ENCODE measurements at places on chromosomes 7 and 10. TPM values are rescaled to one million over a fixed set of nuclear protein-coding genes. Genes with fewer than 3 reads are reported as not detected.

DNA sequence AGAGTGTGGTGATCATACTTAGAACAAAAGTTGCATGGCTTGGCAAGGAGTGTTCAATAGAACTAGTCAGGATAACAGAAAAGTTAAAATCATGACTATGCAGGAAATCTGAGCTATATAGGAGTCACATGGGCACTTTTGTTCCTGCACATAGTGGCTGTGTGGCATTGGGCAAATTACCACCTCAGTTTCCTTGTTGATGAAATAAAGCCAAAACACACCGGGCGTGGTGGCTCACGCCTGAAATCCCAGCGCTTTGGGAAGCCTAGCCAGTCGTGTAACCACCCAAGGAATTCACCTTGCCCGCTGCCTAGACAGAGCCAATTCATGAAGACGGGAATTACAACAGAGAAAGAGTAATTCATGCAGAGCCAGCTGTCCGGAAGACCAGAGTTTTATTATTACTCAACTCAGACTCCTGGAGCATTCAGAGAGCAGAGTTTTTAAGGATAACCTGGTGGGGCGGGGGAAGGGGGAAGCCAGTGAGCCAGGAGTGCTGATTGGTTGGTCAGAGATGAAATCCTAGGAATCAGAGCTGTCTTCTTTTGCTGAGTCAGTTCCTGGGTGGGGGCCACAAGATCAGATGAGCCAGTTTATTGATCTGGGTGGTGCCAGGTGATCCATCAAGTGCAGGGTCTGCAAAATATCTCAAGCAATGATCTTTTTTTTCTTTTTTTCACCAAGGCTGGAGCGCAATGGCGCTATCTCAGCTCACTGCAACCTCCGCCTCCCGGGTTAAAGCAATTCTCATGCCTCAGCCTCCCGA, 6.4 kb upstream of the MKRN1 start:
- no peaks in the 10 kb centered on the region for H3K4me1 ChIP-seq
- H3K4me3 ChIP-seq = no peak overlapping the region
- H3K27me3 ChIP-seq = no peaks in the 10 kb centered on the region
- no peak overlapping the region for H3K27ac ChIP-seq
- no peak for DNase-seq

- no peaks in the 10 kb centered on the region for H3K36me3 ChIP-seq
- no peak overlapping the region for H3K27ac ChIP-seq
- no peak for DNase-seq
- H3K4me1 ChIP-seq = no peaks in the 10 kb centered on the region
- H3K27me3 ChIP-seq = no peaks in the 10 kb centered on the region
These were observed 30.8 kb upstream of the PSAP start for GRCh38 chr10:71881647-71882355.

GRCh38 chr7:20787660-20788419, 1.2 kb upstream of the SP8 start:
- H3K27ac ChIP-seq = no peak overlapping the region
- no peak overlapping the region for H3K4me3 ChIP-seq
- DNase-seq = no peak
- H3K36me3 ChIP-seq = no peaks in the 10 kb centered on the region
- no peaks in the 10 kb centered on the region for H3K27me3 ChIP-seq
- H3K4me1 ChIP-seq = peaks cover 14% of the 10 kb centered on the region

AEBP1 gene
- 327 TPM for total RNA-seq

- H3K27me3 ChIP-seq = no peaks in the 10 kb centered on the region
- no peaks in the 10 kb centered on the region for H3K4me1 ChIP-seq
- no peak for DNase-seq
These were observed 263.6 kb upstream of the AUTS2 start for GRCh38 chr7:69334701-69335100.

GRCh38 chr10:76034353-76035205, 603.2 kb downstream of the LRMDA start:
- H3K27me3 ChIP-seq = no peaks in the 10 kb centered on the region
- peaks cover 6% of the 10 kb centered on the region for H3K4me1 ChIP-seq
- H3K27ac ChIP-seq = no peak overlapping the region
- no peaks in the 10 kb centered on the region for H3K36me3 ChIP-seq
- DNase-seq = no peak

ZNF212 gene
- 11.3 TPM for total RNA-seq

DNA sequence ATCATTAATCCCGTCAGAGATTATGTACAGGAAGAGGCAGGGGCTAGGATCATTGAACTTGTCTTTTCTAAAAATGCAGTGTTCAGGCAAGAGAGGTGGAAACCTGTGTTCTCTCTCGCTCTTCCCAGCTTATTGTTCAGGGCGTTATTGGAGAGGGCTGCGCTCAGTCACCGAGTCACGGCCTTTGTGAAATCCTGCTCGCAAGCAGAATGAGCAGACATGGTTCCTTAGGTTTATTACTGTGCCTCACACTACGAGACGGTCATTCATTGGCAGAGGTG, 631 bp upstream of the PRKRIP1 start:
- no peaks in the 10 kb centered on the region for H3K27me3 ChIP-seq
- H3K27ac ChIP-seq = peak overlapping the region; percentile 76

DNA sequence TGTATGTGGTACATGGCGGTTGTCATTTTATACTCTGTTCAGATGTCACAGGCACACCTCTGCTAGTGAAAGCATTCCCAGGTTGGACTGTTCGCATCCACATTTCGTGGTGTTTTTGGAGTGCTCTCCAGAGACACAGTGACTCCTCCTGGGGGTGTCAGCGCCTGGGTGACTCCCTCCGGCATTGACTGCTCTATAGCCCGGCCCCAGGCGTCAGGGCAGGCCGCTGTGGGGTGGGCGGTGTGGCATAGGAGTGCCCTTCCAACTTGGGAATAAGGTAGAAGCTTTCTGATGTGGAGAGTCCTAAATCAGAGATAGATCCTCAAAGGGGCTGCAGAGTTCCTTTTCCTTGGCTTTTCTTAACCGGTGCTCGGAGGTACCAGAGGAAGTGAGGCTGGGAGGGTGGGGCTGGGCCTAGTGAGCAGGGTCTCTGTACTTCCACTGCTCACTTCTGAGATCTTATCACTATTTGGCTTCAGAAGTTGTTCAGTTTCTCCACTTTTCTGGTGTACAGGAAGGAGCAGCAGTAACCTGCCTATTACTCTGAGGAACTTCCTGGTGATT, 32.3 kb downstream of the CCNY start:
- H3K27ac ChIP-seq = no peak overlapping the region
- peaks cover 21% of the 10 kb centered on the region for H3K4me1 ChIP-seq
- no peak overlapping the region for H3K4me3 ChIP-seq
- DNase-seq = no peak
- H3K27me3 ChIP-seq = no peaks in the 10 kb centered on the region

- peak overlapping the region; percentile 88 for H3K27ac ChIP-seq
- H3K4me1 ChIP-seq = peaks cover 11% of the 10 kb centered on the region
- DNase-seq = no peak
- no peak overlapping the region for H3K4me3 ChIP-seq
These were observed 1.3 kb downstream of the IFIT2 start for GRCh38 chr10:89303161-89303560.

- no peaks in the 10 kb centered on the region for H3K4me1 ChIP-seq
- no peak overlapping the region for H3K27ac ChIP-seq
- no peak overlapping the region for H3K4me3 ChIP-seq
- H3K36me3 ChIP-seq = no peaks in the 10 kb centered on the region
These were observed 4.9 kb downstream of the MAT1A start for GRCh38 chr10:80284522-80284921.

GRCh38 chr7:87878208-87878735, 2.0 kb downstream of the DBF4 start:
- no peak overlapping the region for H3K27ac ChIP-seq
- no peak for DNase-seq
- H3K36me3 ChIP-seq = no peaks in the 10 kb centered on the region
- H3K27me3 ChIP-seq = no peaks in the 10 kb centered on the region
- no peak overlapping the region for H3K4me3 ChIP-seq
- H3K4me1 ChIP-seq = peaks cover 3% of the 10 kb centered on the region

DNA sequence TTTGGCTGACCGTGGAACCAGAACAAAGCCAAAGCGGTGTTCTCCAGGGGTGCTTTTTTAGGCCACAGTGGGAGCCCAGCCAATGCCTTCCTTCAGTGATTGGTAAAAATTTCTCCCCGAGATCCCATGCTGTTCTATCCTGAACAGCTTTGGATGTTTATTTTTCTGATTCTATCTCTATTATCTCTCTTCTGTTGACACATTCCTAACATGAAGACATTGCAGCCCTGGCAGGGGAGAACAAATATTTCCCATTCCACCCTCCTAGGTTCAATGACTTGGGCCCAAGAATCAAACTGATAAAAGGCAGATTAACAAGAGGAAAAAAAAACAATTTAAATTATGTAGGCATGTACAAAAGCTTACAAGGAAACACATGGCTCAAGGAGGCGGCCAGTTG, 162.7 kb downstream of the PFKFB3 start:
- H3K27ac ChIP-seq = no peak overlapping the region
- H3K4me1 ChIP-seq = no peaks in the 10 kb centered on the region
- no peak overlapping the region for H3K4me3 ChIP-seq
- H3K36me3 ChIP-seq = no peaks in the 10 kb centered on the region

- peaks cover 1% of the 10 kb centered on the region for H3K4me1 ChIP-seq
- H3K27ac ChIP-seq = no peak overlapping the region
- no peaks in the 10 kb centered on the region for H3K36me3 ChIP-seq
- H3K4me3 ChIP-seq = no peak overlapping the region
These were observed 180.5 kb downstream of the MAGI2 start for GRCh38 chr7:79272938-79273337.

DNA sequence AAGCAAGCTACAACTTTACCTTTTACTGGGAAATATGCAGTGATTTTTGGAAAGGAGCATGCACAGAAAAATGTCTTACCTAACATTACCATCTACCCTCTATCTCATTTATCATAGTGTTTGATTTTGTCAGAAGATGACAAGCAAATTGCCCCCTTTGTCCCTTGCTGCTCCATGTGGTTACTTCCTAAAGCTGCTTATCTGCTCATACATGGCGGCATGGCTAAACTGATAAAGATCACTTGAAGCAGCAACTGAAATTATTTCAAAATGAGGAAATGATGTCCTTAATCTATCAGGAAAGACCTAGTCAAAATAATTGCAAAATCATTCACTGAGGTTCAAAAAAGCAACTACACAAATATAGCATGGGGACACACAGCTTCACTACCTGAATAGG, 1198.5 kb upstream of the SORCS1 start:
- H3K27ac ChIP-seq = no peak overlapping the region
- no peaks in the 10 kb centered on the region for H3K4me1 ChIP-seq
- no peak for DNase-seq

DNA sequence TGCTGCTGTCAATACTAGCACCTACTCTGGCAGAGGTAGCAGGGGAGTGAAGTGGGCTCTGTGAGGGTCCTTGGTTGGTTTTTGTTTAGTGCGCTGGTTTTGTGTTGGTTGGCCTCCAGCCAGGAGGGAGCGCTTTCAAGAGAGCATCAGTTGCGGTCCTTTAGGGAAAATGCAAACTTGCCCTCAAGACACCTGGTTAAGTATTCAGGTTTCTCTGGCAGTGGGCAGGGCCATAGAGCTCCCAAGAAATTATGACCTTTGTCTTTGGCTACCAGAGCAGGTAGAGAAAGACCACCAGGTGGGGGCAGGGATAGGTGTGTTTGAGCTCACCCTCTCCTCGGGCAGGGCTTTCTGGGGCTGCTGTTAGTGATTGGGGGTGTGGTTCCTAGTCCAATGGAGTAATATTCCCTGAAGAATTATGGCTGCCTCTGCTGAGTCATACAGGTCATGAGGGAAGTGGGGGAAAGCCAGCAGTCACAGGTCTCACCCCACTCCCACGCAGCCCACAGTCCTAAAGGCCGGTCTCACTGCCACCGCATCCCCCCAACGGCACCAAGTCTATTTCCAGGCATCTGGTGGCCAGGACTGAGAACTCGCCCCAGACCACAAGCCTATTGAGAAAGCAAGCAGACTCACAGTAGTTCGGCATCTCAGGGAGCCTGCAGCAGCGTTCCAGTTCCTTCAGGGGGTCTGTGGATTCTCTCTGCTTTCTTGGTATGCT, 280.5 kb downstream of the SFMBT2 start:
- H3K4me1 ChIP-seq = no peaks in the 10 kb centered on the region
- no peak for DNase-seq
- H3K4me3 ChIP-seq = no peak overlapping the region
- H3K36me3 ChIP-seq = no peaks in the 10 kb centered on the region
- H3K27ac ChIP-seq = no peak overlapping the region

DNA sequence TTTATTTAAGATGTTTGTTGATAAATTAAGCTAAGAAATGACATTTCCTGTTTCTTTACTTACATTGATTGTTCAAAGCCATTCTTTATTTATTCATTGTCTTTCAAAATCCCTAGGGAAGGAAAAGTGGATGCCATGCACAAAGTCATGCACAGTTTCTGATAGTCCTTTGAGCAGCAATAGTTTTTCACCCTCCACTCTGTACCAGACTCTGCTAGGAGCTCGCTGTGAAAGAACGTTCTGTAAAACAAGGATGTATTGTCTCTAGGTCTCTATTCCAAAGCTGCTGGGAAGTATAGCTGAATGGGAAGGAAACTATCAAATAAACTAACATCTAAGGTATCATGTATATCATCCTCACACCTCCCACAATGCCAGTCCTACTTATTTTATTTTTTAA, 7.8 kb upstream of the NOC3L start:
- H3K4me3 ChIP-seq = no peak overlapping the region
- H3K36me3 ChIP-seq = no peaks in the 10 kb centered on the region
- no peak for DNase-seq
- no peaks in the 10 kb centered on the region for H3K4me1 ChIP-seq
- no peaks in the 10 kb centered on the region for H3K27me3 ChIP-seq
- H3K27ac ChIP-seq = no peak overlapping the region

- H3K4me3 ChIP-seq = peak within 1 kb of the TSS; percentile 72
- DNase-seq = peak; percentile 94
- H3K36me3 ChIP-seq = no peaks in the 10 kb centered on the region
- H3K27me3 ChIP-seq = no peaks in the 10 kb centered on the region
- peak within 1 kb of the TSS; percentile 88 for H3K27ac ChIP-seq
These were observed at the start of gene ZNF655 for GRCh38 chr7:99558306-99559174. Gene ZNF655, plus strand, starts transcription at chr7:99558642. Its CDS starts 1,918 bp downstream, at chr7:99560560.

- H3K27me3 ChIP-seq = no peaks in the 10 kb centered on the region
- DNase-seq = no peak
- peaks cover 27% of the 10 kb centered on the region for H3K4me1 ChIP-seq
- H3K4me3 ChIP-seq = peak overlapping the region; percentile 22
- no peaks in the 10 kb centered on the region for H3K36me3 ChIP-seq
- H3K27ac ChIP-seq = no peak overlapping the region
These were observed 5.0 kb downstream of the TCF7L2 start for GRCh38 chr10:112954974-112955581.

DNA sequence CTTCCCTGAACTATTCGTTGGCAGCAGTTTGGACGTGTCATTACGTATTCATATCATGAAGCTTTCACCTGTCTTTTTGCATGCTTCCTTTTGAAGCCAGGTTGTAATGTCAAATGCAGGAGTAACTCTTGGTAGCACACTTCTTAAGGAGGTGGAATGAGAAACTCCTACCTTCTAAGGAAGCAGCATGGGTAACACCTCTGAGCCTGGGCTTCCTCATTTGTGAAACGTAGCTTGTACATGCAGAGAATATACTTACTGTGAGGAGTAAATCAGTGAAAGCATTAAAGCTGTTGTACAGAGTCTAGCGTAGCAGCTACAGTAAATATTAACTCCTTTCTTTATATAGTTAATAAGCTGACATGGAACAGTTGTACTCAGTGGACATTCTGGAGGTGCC, 21.1 kb downstream of the CUL1 start:
- peaks cover 23% of the 10 kb centered on the region for H3K4me1 ChIP-seq
- H3K4me3 ChIP-seq = no peak overlapping the region
- H3K36me3 ChIP-seq = no peaks in the 10 kb centered on the region
- no peak overlapping the region for H3K27ac ChIP-seq

LIPF gene
- not detected for total RNA-seq

Data from ovary (tissue), 10 donors.